ENCODE measurements at places on chromosomes 7 and 10.

GRCh38 chr10:79488336-79488735 is 24.0 kb upstream of the EIF5AL1 start:
- no peak for DNase-seq

- DNase-seq = no peak
Observed at GRCh38 chr7:27868131-27868550, 128.2 kb downstream of the TAX1BP1 start.

DNA sequence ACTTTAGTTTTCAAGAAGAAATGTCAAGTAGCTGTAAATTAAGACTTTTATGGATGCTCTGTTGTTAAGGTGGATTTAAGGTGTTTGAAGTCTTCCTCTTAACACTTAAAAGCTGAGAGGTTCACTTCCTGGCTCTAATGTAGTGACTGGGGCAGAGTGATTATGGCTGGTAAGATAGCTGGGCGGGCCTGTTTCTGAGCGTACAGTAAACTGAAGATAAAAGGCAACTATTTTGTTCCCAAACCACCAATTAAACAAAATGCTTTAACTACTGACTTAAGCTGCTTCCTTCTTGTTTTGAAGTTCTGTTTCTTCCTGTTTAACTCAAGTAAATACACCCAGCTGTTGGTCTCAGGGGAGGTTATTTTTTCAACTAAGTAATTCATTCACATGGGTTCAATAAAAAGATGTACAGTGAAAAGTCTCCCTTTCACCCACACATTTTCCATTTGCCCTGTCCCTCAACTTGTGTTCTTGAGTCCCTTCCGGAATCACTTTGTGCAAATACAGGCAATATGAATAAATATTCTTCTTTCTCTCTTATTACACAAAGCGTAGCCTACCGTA is 19.3 kb downstream of the VWA2 start:
- no peak for DNase-seq

DNA sequence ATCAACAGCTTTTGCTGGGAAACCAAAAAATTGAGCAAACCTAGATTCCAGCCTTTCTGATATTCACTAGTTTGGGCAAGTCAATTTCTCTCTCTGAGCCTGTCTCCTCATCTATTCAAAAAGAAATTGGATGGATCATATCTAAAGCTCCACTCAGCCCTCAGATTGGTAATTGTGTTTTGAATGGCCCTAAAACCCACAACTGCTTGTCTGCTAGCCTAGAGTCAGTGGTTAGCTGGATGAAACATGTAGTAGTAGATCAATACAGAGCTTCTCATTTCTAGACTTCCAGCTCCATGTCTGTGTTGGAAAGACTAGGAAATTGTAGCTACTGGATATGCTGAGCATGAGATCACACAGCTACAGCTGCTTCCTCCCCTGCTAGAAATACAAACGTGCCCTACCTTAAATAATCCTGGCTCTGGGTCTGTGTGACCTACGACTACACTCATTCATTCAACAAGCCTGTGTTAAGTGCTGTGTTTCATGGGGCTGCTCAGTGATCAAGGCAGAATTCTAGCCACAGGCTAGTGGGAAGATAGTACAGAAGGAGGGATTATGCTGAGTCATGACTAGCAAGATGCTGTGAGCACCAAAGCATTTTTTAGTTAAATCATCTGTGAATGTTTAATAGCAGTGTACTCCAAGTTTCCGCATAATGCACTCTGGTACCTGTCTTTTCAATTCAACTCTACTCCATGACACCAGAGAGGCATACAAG is 15.7 kb downstream of the DNTT start:
- no peak for DNase-seq

DNA sequence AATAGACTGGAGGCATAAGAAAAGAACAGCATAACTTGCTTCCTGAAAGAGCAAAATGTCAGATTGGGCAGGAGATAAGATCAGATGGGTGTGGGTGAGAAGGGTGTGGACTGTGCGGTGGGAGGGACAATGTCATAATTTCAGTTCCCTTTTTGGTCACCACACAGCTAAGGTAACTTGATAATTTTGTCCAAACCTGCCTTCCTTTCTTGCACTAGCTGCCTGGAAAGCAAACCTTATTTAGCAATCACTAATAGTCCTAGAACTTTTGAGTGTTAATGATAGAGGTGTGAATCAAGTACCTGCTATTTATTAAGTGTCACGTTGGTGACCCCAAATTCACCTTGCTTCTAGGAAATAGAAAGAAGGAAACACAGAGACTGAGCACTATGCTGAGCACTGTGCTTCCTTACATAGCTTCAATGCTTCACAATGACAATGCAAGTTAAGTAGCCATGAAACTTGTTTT is 72.4 kb upstream of the SP4 start:
- no peak for DNase-seq

DNA sequence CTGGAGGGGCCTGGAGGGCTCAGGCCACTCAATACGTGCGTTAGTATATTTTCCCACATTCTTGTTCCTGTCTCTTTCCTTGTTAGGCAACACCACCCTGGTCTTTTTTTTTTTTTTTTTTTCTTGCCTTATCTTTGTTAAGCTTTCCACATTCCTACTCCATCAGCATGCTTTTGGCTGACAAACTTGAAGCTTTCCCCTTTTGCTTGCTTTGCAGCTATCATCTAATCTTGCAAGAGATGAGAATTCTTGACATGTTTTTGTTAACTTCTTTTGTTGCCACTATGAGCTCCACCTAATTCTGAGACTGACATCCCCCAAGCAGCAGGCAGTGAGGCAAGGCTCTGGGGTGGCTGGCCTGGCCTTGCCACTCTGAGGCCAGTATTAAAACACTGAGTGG is 52.5 kb upstream of the NRP1 start:
- DNase-seq = no peak

DNA sequence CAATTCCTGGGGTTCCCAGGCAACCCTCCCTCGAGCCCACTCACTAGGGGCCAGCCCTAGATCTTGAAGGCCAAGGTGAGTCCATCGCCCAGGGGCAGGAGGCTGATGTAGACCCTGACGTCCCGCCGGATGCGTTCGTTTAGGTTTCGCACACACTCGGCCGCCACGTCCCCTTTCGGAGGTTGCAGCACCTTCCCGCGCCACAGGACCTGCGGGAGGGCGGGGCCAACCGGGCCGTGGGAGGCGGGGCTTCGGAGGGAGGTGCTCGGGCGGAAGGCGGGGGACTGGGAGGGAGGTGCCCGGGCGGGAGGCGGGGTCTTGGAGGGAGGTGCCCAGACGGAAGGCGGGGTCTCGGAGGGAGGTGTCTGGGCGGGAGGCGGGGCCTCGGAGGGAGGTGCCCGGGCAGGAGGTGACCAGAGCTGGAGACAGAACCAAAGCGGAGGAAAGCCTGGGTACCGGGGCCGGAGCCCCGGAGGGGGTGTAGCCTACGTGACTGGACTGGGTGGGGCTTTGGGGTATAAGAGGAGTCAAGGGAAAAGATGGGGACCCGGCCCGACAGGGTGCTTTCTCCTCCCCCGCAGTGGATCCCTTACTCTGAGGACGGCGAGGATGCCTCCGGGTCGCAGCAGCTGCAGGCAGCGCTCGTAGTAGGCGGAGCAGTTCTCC is 1.6 kb downstream of the COMTD1 start:
- peak; percentile 96 for DNase-seq

- no peak for DNase-seq
Observed at GRCh38 chr10:93300288-93300917, 181.7 kb downstream of the MYOF start.

- no peak for DNase-seq
Observed at GRCh38 chr7:41816111-41816510, 113.2 kb upstream of the INHBA start.

DNA sequence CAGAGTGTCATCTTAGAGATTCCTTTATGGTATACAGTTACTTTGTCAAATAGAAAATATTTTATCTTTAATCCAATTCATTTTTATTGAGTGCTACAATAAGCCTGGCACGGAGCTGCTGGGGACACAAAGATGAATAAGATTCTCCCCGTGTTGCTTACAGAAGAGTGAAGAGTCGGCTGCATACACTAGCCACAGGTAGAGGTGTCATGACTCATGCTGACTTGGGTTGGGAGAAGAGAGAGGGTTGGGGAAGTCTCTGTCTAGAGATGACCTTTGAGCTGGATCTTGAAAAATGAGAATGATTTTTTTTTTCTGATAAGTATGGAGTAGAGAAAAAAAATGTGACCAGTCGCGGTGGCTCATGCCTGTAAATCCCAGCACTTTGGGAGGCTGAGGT is 289.9 kb upstream of the CELF2 start:
- no peak for DNase-seq

DNA sequence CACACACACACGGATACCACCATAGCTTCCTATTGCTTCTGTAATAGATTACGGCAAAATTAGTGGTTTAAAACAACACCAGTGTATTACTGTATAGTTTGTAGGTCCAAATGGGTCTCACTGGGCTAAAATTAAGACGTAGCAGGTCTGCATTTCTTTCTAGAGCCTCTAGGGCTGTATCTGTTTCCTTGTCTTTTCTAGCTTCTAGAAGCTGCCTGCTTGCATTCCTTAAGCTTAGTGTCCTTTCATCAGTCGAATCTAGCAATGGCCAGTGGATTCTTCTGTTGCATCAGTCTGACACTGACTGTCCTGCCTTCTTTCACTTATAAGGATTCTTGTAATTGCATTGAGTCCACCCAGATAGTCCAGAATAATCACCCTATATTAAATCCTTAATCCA is 882.3 kb downstream of the PCDH15 start:
- DNase-seq = no peak

DNA sequence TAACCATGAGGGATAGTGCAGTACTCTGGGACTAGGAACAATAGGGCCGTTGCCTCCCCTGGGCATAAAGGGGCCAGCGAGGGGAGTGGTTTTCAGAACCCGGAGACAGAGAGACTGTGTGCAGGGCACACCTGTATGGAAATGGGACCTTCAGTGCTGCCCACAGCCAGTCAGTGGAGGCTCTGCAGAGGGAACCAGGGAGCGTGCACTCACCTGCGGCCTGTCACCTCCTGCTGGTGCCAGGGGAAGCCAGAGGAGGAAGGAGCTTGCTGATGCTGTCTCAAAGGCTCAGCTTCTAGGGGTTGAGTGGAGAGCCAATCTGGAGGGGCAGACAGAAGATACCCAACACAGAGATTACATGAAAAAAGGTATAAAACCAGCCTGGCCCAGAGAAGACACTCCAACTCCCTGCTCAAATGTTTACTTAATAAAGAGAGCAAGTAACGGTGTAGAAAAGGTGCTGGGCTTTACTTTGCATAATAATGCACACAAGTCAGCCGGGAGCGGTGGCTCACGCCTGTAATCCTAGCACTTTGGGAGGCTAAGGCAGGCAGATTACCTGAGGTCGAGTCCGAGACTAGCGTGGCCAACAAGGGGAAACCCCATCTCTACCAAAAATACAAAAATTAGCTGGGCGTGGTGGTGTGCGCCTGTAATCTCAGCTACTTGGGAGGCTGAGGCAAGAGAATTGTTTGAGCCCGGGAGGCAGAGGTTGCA is 35.5 kb upstream of the WAPL start:
- no peak for DNase-seq

DNA sequence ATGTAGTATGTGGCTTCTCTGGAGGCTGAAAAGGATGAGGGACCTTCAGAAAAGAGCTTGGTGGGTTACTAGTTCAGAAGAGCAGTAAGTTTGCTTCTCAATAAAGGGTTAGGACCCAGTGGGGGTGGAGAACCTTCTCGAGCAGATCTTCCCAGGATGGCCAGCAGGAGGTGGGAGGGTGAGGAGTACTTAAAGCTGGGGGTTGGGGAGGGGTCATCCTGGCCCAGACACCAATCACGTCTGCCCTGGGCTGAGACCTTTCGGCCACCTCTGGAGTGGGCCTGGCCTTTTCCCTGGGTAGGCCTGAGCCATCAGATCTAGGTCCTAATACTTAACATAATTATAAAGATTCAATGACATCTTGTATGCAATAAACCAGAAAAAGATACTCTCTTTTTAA is 149.0 kb upstream of the TCF7L2 start:
- DNase-seq = no peak

DNA sequence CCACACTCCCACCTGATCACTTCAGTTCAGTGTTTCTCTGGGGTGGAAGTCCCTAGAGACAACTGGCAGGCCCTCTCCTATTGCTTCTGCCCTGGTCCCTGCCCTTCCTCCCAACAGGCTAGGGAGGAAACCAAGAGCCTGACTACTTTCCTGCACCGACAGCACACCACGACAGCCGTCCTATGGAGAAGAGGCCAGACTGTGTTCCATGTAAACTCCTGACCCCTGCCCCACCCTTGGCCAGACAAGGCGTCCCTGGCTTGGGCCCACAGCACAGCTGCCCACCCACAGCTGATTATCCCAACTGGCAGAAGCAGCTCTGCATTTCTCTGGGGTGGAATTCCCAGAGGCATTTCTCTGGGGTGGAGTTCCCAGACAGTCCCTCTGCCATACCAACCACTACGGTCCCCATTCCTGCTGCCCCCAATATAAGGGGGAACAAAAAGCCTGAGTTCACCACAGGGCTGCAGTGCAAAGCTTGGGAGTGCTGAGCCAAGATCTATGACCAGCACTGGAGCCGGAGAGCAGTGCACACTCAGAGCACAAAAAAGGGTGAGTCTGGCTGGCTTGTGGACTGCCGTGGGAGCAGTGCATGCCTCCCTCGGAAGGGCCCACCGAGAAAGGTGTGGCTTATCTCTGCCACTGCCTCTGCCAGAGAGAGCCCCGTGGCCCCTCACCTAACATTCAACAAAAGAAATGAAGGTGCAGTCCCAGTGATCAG is 193.4 kb downstream of the HPSE2 start:
- no peak for DNase-seq

GRCh38 chr7:93018716-93019115 is 99.1 kb downstream of the SAMD9 start:
- no peak for DNase-seq
